ENCODE measurements at places on chromosomes 13 and 19.
A peak's percentile ranks its signal among the peaks of the same experiment; 100 is the strongest.

DNA sequence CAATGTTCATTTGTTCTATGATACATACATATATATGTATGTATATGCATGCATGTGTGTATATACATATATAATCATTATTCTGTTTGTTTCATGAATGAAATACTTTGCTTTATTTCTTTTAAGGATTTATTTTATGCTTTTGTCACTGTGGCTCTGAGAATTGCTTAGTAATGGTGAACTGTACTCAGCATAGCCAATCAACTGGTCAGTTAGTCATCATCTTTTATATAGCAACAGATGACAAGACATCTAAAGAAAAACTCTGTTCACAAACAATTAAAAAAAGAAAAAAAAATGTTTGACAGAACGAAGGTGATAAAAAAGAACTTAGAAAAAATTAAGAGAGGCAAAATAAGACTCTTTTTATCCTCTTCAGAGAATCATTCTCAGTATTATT is 1440.3 kb downstream of the PCDH9 start:
- no peak for DNase-seq

- DNase-seq: no peak
These were observed 55.0 kb downstream of the MRPL57 start for GRCh38 chr13:21231426-21231940.

DNA sequence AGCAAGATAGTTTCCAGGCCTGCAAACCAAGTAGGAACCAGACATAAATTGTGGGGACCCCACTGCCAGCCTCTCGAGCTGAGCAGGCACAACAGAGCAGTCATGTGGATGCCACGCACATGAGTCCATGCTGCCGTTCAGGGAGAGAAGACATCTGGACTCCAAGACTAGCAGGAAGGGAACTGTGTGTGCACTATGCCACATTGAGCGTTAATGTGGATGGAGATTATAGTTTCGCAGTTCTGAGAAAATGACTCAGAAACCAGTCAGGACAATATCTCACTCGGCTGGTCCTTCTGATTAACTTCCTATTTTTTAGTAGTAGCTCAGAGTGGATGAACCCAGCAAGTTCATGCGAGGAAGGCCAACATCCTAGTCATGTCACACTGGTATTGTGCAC is 124.9 kb downstream of the CRYL1 start:
- no peak for DNase-seq

DNA sequence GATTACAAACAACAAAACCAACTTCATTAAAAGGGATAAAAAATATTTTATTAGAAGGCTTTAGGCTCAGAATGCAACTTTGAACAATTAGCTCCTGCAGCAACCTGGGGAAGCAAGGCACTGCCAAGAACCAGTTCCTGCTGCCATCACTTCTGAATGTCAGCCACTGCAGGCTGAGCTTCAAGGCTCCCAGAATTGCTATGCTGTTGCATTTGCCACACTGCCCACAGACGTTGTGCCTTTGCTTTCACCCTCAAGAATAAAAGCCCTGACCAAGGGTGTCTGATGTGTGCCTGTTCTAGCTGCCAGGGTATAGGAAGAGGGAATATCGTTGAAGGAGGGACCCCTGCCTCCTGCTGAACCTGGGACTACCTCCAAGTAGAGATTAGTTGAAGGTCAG is 238.4 kb downstream of the ITGBL1 start:
- DNase-seq: no peak

GRCh38 chr13:37375071-37375470 is 223.5 kb downstream of the POSTN start:
- no peak for DNase-seq

- no peak for DNase-seq
These were observed 7.1 kb upstream of the GPR18 start for GRCh38 chr13:99265162-99265800.

DNA sequence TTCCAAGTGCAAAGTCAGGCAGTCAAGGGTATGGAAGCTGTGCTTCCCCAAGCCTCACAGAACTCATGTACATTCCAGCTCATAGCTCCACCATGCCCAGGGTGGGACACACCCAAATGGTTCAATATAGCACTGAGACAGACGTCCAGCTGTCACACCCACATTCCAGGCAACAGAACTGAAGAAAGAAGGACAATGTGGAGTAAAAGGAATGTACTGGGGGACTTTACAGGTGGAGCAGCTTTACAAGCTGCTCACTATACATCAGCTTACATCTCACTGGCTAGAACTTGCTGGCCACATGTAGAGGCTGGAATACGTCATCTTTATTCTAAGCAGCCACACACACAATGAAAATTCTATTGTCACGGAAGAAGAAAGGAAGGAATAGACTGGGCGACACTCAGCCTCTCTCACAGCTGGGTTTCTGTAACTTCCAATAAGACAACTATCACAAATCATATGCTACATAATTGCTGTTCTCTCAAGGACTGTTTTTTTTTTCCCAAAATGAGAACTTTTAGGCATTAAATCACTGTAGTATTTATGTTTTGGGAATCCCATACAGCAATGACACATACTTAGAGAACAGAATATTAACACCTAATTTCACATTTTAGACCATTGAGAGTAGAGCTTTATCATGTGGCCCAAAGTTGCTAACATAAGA is 86.1 kb downstream of the KLF12 start:
- DNase-seq: peak; percentile 12

DNA sequence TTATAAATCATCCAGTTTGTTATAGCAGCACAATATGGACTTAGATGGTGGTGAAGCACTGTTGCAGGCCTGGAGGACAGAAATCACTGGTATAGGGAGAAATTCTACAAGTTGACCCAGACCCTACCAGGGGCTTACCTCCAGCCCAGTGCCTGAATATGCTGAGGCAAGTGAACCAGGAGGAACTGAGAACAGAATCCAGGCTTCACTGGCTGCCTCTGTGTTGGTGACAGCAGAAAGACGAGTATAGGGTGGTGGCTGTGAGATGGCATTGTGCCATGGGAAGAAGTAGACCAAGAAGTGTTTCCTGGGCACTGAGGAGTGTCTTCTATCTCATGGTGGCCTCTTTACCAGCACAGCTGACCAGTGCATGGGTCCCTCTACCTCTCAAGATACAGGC is 15.9 kb upstream of the EID2 start:
- DNase-seq: no peak

GRCh38 chr13:113137691-113138298 is 15.2 kb downstream of the F10 start:
- DNase-seq: no peak

- DNase-seq: no peak
These were observed 89.4 kb downstream of the DPF1 start for GRCh38 chr19:38134540-38135149.

DNA sequence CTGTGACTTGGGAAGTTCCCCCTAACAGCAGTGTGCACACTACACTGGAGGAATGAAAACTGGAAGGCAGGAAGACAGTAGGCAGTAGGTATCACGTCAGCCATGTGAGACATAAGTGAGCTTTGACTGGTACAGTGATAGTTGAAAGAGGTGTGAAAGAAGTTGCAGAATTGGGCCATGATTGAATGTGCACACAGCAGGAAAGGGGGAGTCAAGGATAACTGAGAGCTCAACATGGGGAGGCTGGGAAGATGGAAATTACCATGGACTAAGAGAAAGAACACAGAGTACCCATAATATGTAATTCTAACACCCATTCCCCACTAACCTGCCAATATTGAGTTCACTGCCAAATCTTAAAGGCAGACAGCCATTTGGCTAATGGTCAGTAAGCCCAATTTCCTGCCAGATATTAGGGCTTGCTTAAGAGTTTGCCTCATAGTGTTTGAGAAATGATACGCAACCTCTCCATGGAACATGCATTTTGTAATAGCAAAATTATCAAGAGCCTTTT is 321.7 kb downstream of the DCT start:
- no peak for DNase-seq

DNA sequence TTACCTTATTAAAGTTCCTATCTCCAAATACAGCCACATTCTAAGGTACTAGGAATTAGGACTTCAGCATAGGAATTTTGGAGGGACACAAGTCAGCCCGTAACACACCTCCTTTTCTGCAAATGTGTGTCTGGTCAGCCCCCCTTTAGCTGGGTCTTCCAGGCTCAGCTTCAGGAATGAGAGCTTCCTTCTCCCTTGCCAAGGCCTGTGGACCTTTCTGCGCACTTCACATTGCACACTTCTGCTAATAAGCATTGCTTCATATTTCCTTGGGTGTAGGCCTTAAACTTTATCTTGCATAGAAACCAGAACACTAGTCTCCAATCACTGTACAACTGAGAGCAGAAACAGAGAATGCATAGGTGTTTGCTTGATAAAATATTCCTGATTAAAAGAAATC is 4.5 kb upstream of the STK24 start:
- no peak for DNase-seq

DNA sequence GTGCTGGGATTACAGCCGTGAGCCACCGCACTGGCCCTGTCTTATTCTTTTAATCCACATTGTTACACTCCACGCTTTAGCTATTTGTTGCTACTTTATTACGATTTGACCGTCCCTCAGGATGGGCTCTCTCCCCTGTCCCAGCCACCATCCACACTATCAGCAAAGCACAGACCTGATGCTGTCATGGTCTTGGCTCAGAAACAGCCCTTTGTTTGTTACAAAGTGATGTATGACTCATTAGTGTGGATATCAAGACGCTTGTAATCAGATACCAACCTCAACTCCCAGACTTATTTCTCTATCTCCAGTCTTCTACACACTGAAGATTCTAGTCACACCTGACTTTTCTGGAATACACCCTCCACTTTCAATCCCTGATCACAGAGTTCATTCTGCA is 84.6 kb upstream of the FREM2 start:
- peak; percentile 28 for DNase-seq

GRCh38 chr19:29515233-29515619 is 10.6 kb upstream of the VSTM2B start:
- no peak for DNase-seq

GRCh38 chr13:63305641-63306133 is 1890.0 kb upstream of the PCDH20 start:
- no peak for DNase-seq

GRCh38 chr13:100798739-100799361 is 124.3 kb upstream of the TMTC4 start:
- DNase-seq: no peak

DNA sequence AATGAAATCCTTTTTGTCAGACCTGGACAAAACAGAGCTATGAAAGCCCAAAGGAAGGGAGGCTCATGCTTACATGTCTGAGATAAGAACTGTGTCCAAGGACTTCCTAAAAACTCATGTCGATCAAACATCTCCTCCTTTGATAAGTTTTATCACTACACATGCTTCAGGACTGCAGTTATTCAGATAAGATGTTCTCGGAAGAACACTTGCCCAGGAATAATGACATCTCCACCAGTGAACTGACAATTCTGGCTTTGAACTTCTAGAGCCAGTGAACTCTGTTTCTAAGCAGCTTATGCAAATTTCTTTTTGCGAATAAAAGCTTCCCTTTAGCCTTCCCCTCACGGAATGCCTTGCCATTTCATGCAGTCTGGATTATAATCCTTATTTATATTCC is 561.6 kb downstream of the TBC1D4 start:
- no peak for DNase-seq

- no peak for DNase-seq
These were observed 25.7 kb downstream of the GNG7 start for GRCh38 chr19:2676823-2677222.

DNA sequence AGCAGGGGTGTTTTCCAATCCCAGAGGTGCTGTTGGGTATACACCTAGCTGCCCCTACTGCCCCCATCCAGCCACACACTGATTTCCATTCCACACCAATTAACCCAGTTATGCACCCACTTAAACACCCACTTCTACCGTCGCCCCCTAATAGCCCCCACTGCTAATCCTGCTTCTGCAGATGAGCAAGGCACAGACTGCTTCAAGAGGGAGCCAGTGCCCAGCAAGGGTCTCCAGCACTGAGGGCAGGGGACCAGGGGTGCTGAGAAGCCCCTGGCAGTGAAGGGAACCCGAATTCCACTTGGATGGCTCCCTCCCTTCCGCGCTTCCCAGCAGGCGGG is 1.2 kb downstream of the FXYD7 start:
- no peak for DNase-seq

GRCh38 chr19:52941941-52942385 is 18.7 kb upstream of the ZNF888 start:
- DNase-seq: no peak

GRCh38 chr13:46010148-46010547 is 42.4 kb downstream of the ZC3H13 start:
- no peak for DNase-seq

GRCh38 chr13:103614761-103615160 is 548.5 kb upstream of the SLC10A2 start:
- DNase-seq: no peak

DNA sequence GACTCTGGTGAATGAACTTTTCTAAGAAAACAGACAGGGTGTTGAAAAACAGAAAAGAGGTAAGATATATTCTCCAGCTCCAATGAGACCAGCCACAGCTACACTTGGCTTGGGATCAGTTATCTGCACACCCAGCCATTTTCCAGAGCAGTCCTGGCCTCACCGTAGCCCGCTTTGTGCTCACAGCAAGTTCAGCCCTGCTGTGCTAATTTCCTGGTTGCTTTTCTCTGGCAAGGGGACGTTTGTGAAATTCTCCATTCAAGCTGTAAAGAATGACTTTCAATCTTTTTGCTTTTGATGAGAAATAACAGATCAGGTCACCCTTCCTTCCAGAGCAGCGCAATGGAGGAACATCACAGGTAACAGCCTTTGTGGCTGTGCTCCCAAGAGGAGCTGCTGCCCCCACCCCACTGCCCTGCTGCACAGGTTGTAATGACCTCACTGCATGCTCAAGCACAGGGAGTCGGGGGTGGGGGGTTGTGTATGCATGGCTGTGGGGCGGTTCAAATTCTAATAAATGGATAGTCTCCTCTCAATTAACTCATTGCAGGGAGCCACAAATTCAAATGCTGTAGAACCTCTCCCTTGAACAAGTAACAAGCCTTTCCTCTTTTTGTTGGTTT is 516.6 kb upstream of the NBEA start:
- no peak for DNase-seq

- DNase-seq: no peak
These were observed 70.9 kb downstream of the PEPD start for GRCh38 chr19:33450689-33451088.

GRCh38 chr13:112170823-112171569 is 104.0 kb downstream of the SOX1 start:
- no peak for DNase-seq

DNA sequence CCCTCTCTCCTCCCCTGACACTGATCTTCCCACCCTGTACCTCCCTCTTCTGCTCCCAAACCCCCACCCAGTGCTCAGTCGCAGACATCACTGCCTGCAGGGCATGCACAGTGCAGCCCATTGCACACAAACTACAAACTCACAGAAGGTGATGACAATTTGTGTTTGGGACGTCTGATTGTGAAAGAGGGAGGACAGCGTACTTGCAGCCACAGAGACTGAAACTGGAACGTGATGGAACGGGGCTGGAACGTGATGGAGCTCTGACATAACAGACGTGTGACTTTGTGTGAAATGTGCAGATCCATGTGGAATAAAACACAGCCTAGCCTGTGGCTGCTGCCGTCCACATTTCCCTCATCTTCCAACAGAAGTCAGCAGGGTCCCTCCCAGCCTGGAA is 57.3 kb upstream of the CEACAM8 start:
- no peak for DNase-seq

DNA sequence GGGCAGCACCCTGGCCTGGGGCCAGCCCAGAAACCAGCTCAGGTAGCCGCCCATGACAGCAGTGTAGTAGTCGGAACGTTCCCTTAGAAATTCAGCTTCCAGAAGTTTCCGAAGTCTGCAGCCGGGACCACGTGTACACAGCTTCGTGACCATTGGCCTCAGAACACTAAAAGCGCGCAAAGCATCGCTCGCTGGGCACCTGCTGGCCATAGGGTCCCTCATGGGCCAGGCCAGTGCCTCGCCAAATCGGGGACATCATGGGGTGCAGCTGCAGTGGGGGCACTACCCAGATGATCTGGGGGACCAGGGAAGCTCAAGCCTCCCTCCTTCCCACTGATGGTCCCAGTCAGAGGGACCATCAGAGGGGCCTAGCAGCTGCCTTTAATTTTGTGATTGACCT is 384.5 kb downstream of the MTUS2 start:
- no peak for DNase-seq

Measured in kidney epithelial cell (primary cell).